ENCODE measurements at places on chromosomes 6 and 20.

- no peak for DNase-seq
These were observed 7.7 kb downstream of the NTSR1 start for GRCh38 chr20:62716198-62716940.

GRCh38 chr20:56368351-56369134 is 9.8 kb downstream of the FAM210B start:
- DNase-seq: no peak

GRCh38 chr6:46191961-46192360 is 21.2 kb upstream of the ENPP5 start:
- peak; percentile 90 for DNase-seq

DNA sequence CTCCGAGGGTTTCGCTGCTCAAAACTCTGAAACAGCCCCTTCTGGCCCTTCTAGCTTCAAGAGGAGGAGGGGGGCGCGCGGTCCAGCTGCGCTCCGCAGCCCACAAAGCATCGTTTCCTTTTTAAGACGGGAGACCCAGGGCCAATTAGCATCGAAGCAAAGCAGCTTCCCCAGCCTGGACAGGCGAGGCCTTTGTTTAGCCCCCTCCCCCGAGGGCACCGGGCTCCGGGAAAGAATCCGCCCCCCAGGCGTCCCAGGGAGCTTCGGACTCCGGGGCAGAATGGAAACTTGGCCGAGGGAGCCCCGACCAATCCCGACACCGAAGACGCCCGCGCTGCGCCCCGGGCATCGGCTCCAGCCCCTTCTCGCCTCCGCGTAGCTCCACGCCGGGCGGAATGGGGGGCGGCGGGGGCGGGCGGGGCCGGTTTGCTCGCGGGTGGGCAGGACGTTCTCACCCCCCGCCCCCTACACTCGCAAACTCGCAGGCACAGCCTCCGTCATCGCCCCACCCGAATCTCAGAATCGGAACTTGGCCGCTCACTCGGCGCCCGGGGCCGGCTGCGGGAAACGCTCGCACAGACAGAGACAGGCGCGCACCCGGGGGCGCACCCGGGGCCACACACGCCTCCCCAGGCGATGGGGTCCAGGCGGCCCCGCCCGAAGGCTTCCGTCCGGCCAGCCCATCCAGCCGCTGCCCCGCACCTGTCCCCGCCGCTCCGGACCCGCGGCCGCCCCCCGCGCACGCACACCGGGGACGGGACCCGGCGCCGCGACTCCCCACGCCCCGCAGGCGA is 628 bp downstream of the NKAIN4 start:
- no peak for DNase-seq

- DNase-seq: no peak
These were observed 57.5 kb downstream of the LIN28B start for GRCh38 chr6:105014448-105014847.

GRCh38 chr6:20827798-20828197 is 293.5 kb downstream of the CDKAL1 start:
- DNase-seq: peak; percentile 65

DNA sequence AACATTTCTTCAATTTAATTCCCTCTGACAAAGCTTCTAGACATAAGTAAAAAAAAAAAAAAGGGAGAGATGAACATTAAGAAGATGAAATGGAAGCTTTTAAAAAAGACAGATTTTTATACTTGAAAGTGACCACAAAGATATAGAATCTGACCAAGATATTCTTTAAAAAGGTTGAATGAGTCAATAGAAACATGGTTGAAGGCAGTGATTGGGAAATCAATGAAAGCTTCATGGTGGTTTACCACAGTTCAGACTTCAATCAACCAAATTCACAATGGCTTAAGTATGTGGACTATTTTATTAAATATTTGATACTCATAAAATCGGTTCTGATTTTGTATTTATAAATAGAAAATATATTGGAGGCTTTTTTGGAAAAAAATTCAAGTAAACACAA is 248.4 kb upstream of the HSF2 start:
- peak; percentile 2 for DNase-seq

- peak; percentile 86 for DNase-seq
These were observed 139.0 kb downstream of the MTHFD1L start for GRCh38 chr6:151004383-151005024.

DNA sequence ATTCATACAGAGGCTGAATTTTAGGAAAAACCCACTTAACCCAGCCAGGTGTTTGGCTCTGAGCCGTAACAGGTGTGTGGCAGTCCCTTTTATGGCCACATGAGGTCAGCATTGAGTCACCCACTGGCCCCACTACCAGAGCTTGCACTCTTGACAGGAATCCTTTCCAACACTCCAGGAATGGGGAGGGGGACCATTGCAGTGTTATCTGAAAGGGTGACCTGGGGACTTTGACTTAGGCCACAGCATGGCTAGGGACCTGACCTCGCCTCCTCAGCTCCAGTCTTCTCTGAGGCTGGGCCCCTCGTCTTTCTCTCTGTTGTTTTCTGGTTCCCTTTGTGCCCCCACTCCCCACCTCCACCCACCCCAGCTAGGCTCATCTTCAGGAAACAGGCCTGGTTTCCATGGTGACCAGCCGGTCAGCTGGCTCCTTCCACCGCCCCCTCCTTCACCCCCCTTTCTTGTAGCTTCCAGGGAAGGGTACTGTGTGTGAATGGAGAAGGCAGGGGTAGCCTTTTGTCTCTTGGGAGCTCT is 2.1 kb upstream of the TMEM151B start:
- DNase-seq: peak; percentile 21

GRCh38 chr6:156719395-156719719 is 57.8 kb upstream of the ARID1B start:
- DNase-seq: peak; percentile 6

GRCh38 chr6:114084327-114084890 is 113.5 kb upstream of the HDAC2 start:
- DNase-seq: peak; percentile 43

- DNase-seq: no peak
These were observed 16.0 kb downstream of the C6orf58 start for GRCh38 chr6:127592964-127593363.

GRCh38 chr6:165098165-165098564 is 211.2 kb downstream of the C6orf118 start:
- DNase-seq: no peak

DNA sequence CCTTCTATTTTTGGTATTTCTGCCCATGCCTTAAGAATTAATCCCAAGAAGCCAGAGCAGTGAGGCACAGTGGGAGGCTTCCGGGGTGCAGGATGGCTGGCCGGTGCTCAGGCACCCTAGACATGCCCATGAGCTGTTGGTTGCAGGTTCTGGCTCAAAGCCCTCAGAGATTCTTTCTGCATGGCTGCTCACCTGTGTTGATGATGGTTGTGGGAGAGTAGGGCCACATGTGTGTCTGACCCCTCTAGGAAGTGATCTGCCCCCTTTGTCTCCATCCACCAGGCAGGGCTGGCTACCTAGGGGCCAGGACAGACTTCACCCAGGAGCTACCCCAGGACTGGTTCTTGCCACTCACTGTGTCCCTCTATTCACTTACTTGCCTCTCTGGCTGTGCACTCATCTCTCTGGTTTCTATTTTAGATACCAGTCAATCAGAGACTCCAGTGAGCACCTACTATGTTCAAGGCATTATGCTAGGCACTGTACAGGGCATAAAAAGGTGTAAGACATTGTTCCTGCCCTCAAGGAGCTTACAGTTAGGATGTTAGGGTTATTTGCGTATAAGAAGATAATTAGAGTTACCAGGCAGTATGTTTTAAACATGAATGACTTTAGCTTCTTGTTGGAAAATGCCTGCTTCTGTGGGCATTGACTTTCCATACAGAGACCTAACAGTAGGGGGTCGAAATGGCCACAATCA is 16.8 kb downstream of the CD83 start:
- no peak for DNase-seq

GRCh38 chr6:105291525-105291924 is 111.4 kb downstream of the PREP start:
- no peak for DNase-seq

DNA sequence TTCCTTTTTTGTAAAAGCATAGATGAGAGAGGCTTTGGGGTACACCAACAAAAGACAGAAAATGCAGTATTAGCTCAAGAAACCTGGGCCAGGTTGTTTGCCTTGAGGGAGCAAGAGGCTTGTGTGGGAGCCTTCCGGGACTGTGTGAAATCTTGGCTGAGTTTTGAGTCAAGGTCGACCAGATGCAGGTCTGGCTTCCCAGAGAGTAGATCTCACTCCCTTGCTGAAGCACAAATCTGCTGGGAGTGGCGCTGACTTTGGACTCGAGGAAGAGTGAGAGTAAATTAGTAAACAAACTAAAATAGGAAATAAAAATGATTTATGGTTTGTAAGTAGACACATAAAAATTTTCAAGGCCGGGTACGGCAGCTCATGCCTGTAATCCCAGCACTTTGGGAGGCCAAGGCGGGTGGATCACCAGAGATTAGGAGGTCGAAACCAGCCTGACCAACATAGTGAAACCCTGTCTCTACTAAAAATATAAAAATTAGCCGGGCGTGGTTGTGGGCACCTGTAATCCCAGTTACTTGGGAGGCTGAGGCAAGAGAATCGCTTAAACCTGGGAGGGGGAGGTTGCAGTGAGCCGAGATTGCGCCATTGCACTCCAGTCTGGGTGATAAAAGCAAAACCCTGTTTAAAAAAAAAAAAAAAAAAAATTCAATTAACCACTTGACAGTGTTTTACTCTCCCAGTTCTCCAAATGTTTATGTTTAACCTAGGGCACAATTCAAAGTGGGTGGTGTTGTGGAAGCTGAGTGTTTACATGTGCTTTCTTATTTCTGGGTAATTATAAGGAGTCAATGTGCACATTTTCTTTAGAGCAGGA is 27.7 kb upstream of the EDN1 start:
- no peak for DNase-seq

DNA sequence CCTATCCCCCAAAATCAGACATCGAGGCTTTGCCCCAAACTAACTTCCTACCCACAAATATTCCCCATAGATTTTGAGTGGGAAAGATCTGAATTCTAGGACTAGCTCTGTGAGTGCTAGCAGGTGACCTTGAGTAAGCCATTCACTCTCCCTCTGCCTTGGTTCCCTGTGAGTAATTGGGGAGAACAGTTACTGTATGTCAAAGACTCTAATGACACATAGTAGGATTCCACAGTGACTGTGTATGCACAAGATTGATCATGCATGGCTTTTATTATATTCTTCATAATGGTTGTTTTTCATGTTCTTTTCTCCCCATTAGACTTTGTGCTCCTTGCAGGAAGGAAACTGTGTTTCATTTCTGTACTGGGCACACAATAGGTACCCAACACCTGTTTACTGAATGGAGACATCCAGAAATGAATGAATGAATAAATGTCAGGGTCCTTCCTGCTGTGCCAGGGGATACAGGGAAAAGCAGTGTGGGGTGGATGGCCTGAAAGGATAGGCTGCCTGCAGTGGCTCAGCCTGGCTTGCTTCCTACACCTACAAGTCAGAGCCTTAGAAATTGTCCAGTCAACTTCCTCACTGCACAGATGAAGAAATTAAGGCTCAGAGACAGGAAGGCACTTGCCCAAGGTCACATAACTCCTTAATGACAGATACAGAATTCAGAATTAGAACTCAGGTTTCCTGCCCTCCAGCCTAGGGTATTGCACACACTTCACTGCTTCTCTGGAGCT is 901 bp upstream of the TMEM151B start:
- no peak for DNase-seq

- no peak for DNase-seq
These were observed 233.3 kb downstream of the SYNDIG1 start for GRCh38 chr20:24702501-24703283.

DNA sequence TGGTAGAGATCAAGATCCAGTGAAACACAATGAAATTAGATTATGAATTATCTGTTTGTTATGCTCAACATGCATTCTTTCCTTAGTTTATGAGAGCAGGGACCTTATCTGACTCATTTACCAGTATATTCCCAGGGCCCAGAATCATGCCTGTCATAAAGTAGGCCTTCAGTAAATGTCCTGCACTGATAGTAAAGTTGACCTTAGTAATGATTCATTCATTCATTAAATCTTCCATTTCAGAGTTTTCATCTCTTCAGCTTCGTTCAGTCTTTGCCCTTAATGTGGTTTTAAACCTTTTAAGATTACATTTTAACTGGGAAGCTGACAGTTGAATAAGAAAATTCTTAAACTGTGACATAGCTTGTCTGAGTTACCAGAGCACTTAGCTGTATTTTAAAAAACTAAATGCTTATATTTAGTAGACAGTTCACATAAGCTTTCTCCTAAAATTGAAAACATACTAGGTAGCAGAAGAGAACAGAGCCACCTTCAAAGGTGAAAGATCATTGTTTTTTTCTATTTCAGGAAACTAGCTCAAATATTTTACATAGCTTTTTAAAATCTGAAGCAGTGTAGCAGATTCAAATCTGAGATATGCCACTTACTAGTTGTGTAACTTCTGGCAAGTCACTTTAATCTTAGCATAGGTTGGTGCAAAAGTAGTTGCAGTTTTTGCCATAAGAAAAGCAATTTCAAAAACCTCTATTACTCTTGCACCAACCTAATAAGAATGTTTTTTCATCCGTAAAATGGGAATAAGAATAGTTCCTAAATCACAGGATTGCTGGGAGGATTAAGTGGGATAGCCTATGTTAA is 41.4 kb downstream of the MCM8 start:
- DNase-seq: no peak

- no peak for DNase-seq
These were observed 79.2 kb upstream of the MPC1 start for GRCh38 chr6:166461821-166462460.

DNA sequence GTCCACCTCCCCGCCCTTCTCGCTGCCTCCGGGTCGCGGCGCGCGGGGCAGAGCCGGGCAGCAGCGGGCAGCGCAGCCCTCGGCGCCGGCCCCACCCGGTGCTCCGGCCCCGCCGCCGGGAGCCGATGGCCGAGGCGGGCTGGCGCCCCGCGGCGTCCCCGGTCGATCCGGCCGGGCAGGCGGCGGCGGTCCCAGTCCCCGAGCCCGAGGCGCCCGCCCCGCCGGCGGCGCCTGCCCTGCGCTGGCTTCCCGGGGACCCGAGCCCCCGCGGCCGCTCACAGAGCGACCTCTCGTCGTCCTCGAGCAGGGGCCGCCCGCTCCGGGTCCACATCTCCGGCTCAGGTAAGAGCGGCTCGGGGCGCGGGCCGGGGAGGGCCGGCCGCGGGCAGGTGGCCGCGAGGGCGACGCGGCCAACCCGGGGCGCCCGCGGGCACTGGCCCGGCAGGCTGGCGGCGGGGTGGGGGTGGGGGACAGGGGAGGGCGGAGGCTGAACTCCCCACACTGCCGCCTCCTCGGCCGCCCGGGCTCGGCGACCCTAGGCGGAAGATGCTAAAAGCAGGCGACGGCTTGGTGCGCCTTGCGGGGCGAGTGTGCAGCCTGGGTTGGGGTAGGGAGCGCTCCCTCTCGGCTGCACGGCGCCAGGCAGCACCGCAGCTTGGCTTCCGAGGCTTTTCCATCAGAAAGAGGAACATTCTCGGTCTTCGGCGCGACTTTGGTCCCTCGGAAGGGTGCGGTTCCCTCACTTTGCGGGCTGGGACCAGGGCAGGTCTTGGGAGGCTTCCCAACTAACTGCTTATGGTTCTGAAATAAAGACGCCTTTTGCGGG is 25.6 kb upstream of the FUCA2 start:
- peak; percentile 58 for DNase-seq

GRCh38 chr20:36491901-36492617 is 49.3 kb upstream of the MYL9 start:
- peak; percentile 33 for DNase-seq

DNA sequence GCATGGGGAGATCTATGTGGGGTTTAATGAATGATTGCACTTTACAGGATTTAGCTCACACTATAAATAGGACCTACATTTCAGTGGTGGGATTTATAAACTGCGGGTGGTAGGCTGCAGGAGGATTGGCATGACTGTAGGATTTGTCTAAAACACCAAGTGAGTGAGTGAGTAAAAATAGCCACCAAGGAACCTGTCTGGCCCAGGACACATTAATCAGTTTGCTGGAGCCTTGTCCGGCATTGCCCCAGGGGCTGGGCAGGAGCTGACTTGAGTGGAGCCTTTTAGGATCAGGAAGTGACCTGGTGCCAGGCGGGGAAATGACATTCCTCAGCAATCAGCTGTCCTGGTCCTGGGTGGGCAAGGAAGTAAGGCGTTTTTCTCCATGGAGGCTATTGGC is 278.7 kb upstream of the PRND start:
- DNase-seq: no peak

Measured in fibroblast of skin of abdomen (primary cell).